Right lung (tissue), 10 donors: ENCODE measurements at places on chromosomes 5 and 9. TPM values are rescaled to one million over a fixed set of nuclear protein-coding genes. Genes with fewer than 3 reads are reported as not detected.

GRCh38 chr9:68780720-68781119 lies 75.7 kb downstream of the PIP5K1B start:
- DNase-seq = no peak

GRCh38 chr9:134628354-134628736 lies 13.3 kb upstream of the COL5A1 start:
- DNase-seq = no peak

- DNase-seq = no peak
Measured at GRCh38 chr5:175872287-175873087, 1.1 kb downstream of the CPLX2 start.

The PCDHGC5 gene
- polyA plus RNA-seq = 0.76 TPM
